ENCODE measurements at places on chromosomes 5 and 9.

- DNase-seq = no peak
Measured at GRCh38 chr5:126359884-126360283, 63.3 kb upstream of the GRAMD2B start.

DNA sequence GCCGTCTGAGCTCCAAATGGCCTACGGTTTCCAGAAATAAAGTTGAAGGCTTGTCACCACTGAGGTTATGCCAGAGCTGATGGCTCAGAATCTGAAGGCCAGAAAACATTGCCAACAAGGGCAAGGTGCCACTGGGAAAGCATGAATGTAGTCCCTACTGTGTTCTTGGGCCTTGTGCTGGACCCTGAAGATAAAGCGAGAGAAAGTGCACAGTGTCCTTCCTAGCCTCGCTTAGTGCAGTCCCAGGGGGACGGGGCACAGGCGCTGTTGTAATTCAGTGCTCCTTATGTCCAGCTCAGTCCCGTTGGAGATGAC lies 84.5 kb downstream of the NDFIP1 start:
- DNase-seq = no peak

DNA sequence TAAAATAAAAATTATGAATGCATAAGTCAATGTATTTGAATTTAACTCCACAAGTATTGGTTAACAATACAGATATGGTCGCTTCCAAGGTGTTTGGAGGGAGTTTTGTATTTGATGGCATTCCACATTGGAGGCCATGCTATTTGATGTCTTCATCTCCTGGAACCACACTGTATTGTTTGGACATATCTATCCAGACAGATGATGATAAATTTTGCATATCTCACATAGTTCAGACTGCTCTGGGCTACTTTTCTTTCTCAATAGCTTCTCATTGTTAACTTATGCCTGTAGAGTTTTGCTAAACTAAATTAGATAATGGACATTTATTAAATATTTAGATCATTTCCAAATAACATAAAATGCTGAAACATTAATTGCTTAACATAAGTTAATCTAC lies 58.0 kb downstream of the CDKN2A start:
- DNase-seq = no peak

DNA sequence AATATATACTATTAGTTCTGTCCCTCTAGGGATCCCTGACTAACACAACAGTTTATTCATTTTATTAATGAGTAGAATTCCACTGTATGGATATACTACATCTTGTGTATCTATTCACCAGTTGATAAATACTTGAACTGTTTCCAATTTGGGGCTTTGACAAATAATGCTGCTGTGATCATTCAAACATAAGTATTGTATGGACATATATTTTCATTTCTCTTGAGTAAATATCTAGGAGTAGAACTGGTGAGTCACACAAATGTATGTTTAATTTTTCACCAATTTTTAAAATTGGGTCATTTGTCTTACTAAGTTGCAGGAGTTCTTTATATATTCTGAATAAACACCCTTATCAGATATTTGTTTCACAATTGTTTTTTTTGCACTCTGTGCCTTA lies 149.1 kb downstream of the FBXL17 start:
- DNase-seq = no peak

Measured in activated CD4-positive, alpha-beta T cell treated with anti-CD3 and anti-CD28 coated beads, Interleukin-2, amount 50 U/mL, for 48 hours (primary cell).